ENCODE measurements at places on chromosomes 3 and 15. TPM values are rescaled to one million over a fixed set of nuclear protein-coding genes. Genes with fewer than 3 reads are reported as not detected.

Gene ISL2
- not detected for total RNA-seq

Gene CSTA
- total RNA-seq: 1.1 TPM

Gene LTK
- total RNA-seq: 0.98 TPM

Gene CADM2
- total RNA-seq: 9.5 TPM

Gene NCEH1
- 14.3 TPM for total RNA-seq

Gene KBTBD12
- total RNA-seq: 1.5 TPM

Gene ZIC1
- total RNA-seq: not detected

Gene TRPM1
- not detected for total RNA-seq

Gene MESD
- 11.3 TPM for total RNA-seq

Gene TM4SF1
- 341 TPM for total RNA-seq

Gene TMC3
- not detected for total RNA-seq

Gene CLDN11
- 9.0 TPM for total RNA-seq

Gene SLC22A13
- not detected for total RNA-seq

Measured in right atrium auricular region (tissue), 2 donors.